NCI-H2227 treated with DMSO at 0.1 percent for 48 hours (cell line): ENCODE measurements at places on chromosomes 7 and 10.

- no peak for DNase-seq
Measured at GRCh38 chr10:66834802-66835201, 91.0 kb upstream of the LRRTM3 start.

GRCh38 chr10:89609833-89610346 lies 35.2 kb downstream of the PANK1 start:
- no peak for DNase-seq

DNA sequence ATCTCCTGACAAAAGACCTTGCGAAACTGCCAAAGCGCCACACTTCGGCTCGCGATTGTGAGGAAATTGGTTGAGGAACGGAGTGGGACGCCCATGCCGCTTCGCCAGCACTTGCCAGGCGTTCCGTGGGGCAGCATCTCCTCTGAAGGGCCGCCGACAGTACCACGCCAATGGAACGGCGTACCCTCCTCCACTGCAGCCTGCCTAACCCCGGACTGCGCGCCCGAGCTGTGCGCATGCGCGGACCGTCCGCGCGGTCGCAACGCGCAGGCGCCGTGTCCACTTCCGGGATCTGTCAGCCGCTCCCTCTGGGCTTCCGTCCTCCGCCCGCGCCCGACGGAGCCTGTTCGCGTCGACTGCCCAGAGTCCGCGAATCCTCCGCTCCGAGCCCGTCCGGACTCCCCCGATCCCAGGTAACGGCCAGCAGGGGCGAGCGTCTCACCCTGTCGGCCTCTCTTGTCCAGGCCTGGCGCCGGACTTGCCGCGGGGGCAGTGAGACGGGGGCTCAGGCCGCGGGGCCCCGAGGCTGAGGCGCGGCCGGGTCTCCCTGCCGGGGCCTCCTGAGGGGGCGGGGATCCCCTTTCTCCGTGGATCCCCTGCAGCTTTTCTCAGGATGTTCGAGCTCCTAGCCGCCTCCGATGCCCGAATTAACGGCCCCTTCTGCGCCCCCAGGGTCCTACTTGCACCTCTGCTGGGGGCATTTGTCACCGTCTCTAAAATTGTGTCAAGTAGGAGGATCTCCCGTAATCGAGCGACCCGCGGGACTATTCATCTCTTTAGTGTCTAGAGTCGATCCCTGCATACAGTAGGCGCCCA lies at the start of gene ARPC1A:
Gene ARPC1A (plus strand): TSS at position 307 of the 816 bp plus-strand sequence. CDS start 7,456 bp downstream, outside the sequence.
- peak; percentile 94 for DNase-seq

- no peak for DNase-seq
Measured at GRCh38 chr10:63221950-63222349, 88.8 kb downstream of the NRBF2 start.

- DNase-seq: no peak
Measured at GRCh38 chr10:6218692-6219493, 16.2 kb downstream of the PFKFB3 start.

DNA sequence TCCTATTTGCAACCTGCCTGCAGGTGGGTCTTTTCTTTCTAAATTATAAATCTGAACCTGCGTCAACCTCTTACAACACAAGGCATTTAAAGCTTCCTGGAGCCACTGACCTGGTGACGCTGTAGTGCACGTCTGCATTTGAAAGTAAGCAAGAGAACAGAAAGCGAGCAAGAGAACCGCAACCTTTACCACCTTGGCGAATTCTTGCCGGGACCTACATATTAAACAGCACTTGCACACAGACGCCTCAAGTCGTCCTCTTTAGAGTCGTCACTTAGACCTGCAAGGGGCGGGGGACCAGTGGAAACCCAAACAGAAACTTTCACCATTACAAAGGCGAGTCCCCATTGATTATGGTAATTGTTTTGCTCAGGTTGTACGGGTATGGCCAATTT lies 9.5 kb downstream of the GLI3 start:
- no peak for DNase-seq

DNA sequence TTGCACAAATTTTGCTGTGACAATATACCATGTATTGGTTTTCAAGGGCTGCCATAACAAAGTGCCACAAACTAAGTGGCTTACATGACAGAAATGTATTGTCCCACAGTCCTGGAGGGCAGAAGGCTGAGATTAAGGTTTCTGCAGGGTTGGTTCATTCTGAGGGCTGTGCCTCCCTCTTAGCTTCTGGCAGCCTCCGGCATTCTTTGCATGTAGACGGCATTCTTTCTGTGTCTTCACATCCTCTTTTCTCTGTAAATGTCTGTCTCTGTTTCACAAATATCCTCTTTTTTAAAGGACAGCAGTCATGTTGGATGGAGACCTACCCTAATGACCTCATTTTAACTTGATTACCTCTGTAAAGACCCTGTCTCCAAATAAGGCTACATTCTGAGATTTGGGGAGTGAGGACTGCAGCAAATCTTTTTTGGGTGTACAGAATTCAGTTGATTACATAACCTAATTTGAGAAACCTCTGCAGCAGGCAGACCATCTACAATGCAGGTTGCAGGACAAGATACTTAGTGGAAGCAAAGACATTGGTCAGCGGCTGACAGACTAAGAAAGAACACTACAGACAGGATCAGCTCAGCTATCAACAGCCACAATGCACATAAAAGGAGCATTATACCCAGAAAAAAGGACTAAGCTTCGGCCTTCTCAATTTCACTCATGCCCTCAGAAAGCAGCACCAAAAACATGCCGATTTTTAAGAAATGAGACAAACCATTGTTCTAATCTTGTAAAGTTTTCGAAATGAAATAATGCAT lies 84.6 kb upstream of the FAM3C start:
- DNase-seq: no peak

DNA sequence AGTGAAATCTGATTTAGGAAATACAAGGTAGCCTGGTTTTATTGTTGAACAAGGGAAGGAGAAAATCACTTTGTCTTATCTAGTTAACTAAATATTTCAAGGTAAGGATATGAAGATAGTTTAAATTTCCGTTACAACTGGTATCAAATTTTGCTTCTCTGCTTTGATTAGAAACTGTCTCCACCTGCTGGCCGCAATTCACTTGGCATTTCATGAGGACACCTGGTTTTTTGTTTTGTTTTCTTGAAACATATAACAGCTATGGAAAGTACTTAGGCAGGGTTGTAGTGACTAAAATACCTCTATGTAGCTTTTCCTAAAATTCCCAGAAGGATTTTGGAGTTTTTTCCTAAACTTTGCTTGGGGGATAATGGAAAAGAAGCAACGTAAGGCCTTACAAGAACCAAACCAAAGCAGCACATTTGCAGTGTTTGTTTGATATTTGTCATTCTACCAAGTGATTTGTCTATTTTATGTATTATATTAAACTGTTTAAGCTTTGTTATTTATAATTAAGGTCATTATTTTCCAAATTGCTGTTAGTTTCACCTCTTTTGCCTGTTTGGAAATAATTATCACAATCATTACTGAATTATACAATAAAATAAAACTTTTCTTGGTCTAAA lies 73.6 kb downstream of the AHCYL2 start:
- peak; percentile 44 for DNase-seq

GRCh38 chr7:2362385-2363088 lies 7.9 kb downstream of the EIF3B start:
- no peak for DNase-seq

GRCh38 chr10:68230268-68230667 lies 1.6 kb downstream of the ATOH7 start:
- DNase-seq: no peak
